ENCODE measurements at places on chromosomes 1 and 21.

GRCh38 chr1:170885551-170885950 is 49.8 kb upstream of the MROH9 start:
- no peak for DNase-seq

DNA sequence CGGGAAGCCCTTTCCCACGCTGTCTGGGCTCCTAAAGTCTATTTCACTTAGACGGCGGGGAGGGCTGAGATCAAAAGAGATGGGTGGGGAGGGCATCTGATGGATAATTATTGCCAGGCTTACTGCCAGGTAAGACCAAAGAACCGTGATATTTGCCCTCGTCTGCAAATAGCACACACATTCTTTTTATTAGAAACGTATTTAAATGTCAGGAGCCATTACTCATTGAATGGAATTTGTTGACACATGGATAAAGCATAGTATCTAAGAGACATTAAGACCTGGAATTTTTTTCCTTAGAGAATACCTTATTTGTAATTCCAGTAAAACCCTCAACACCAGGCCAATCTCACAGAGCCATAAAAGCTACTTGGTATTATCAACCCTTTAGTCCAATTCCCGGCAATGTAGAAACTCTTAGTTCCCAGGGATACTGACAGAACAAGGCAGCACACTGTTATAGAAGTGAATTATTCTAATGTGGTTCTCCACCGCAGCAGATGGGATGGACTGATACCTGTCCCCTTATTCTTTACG is 10.6 kb downstream of the URB1 start:
- no peak for DNase-seq

GRCh38 chr1:83619170-83619896 is 379.6 kb downstream of the TTLL7 start:
- DNase-seq: no peak

- no peak for DNase-seq
These were observed 121.1 kb upstream of the NGF start for GRCh38 chr1:115459161-115459560.

DNA sequence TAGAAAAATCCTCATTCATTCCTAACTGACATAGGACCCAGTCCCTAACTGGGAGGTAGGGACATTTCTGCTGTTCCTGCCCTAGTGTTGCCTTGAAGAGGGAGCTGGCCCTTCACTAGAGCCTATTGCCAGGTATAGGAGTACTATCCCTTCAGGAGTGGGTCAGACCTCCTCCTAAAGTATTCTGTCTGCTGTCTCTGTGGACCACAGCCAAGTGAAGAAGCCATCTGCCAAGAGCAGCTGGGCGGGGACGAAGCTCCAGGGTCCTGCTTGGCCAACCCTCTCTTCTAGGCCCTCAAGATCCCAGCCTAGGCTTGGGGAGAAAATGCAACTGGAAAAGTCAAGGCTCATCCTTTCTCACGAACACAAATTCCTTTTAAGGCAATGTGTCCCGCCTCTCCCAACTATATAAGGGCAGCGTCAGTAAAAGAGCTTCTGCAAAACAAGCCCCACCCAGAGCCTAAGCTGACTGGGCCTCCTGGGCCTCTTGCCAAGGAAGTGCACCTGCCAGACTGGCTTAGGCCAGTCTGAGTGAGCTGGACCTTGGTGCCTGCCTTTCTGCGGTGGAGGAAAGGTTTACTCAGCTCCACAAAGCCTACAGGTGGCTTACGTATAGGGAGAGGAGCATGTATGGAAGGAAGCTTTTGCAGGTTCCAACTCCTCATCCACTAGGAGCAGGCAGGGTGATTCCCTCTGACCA is 638 bp upstream of the TUFT1 start:
- DNase-seq: no peak

DNA sequence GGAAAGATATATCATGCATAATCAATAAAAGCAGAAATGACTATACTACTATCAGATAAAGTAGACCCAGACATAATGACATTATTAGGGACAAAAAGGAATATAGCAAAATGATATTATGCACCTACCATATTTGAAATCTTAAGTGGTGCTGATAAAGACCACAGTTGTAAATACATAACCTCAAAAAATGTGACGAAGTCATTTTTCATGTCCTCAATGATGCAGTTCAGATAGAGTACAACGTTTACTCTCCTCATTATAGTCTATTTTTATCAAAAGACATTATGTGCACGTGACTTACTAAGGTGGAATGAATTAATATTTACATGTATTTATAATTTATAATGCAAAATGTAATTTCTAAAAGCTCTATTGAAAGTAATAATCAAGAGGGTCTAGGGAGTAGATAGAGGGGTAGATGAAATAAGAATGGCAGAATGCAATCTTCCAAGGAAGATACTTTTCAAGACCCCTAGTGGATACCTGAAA is 61.7 kb upstream of the TNFSF4 start:
- no peak for DNase-seq

DNA sequence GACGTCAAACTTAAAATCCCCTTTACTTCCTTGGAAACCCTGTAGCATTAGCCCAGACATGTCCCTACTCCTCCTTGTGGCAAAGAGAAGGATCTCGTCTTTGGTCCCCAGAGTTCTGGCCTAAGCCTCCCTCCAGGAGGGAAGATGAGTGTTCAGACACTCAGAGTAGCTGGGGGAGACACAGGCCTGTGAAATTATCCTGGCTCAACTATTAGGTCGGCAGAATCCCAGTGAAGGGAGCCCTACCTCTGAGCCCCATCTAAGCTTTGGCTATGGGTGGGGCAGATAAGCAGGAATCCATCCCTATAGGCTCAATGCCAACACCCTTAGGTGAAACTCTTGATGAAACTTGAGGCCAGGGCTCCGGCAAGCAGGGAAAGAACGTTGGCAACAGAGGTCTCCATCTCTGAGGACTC is 1.7 kb upstream of the SFN start:
- no peak for DNase-seq

- no peak for DNase-seq
These were observed 1.1 kb downstream of the PRRX1 start for GRCh38 chr1:170664828-170665612.

DNA sequence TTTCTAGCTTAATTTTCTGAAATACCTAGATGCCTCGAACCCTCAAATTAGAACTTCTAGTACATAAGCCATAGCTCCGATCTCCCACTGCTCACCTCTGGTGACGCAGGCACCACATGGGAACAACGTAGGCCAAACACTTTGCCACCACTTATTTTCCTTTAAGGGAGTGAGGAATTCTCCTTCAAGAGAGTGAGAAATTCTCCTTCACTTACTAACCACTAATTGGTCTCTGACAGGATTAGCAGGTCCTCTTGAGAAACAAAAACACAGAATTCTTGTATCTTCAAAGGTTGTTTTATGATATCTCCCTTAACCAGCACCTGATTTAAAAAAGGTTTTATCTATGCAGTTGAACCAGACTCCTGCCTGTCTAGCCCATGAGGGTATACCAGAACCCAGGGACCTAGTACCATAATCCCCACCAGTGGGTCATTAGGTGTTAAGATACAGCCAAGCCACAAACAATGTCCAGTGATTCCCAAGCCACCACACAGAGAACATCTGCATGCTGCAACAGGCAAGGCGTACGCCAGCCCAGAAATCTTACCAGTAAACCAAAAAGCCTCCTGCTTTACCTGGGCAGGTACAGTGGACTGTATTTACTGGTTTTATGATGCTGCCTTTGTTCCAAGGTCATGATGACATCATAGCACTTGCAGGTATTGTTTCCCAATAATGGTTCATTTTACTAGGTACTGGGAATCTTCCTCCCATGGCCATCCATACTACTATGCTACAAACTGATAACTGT is 20.3 kb upstream of the CXADR start:
- no peak for DNase-seq

DNA sequence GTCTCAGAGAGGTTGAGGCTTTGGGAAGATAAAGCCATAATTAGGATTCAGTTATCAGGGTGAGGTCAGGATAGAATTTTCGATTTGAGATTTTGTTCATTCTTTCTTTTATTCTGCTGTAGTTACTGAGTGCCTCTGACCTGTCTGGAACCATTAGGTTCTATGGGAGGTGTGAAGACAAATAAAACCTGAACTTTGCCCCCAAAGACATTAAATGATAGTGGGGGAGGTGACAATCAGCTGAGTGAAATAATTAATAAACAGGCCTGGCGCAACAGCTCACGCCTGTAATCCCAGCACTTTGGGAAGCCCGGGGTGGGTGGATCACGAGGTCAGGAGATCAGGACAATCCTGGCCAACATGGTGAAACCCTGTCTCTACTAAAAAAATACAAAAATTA is 55.0 kb upstream of the SPATA6 start:
- DNase-seq: no peak

DNA sequence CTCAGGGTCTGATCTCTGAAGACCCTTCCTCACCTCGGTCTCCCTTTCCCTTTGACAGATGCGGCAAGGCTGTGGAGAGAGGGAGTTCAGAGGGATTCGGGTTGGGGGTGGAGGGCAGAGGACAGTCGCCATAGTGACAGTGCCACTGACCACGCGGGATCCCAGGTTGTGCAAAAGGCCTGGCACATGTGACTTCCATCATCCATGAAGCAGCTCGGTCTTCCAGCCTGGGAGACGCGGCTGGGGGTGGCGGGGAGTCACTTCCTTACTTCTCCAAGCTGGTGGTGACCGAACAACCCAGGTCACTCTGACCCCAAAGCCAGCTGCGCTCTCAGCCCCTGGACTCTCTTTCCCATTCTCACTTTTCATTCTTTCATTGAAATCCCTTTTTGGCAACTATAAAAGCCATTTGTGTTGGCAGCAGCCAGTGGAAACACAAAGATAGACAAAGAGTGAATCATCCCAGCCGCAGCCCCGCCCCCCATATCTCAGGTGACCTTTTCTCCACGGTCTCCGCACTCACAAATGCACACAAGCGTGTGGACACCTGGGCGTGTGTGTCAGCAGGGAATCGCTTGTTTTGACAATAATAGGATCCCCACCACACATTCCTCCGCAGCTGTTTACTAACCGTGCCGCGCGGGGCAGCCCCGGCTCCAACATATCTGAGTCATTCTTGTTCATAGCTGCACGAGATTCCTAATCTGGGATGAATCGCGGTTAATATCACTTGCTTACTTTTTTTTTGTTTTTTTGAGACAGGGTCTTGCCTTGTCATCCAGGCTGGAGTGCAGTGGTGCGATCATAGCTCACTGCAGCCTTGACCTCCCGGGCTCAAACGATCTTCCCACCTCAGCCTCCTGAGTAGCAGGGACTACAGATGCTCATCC is 68.3 kb downstream of the DHRS3 start:
- DNase-seq: no peak

DNA sequence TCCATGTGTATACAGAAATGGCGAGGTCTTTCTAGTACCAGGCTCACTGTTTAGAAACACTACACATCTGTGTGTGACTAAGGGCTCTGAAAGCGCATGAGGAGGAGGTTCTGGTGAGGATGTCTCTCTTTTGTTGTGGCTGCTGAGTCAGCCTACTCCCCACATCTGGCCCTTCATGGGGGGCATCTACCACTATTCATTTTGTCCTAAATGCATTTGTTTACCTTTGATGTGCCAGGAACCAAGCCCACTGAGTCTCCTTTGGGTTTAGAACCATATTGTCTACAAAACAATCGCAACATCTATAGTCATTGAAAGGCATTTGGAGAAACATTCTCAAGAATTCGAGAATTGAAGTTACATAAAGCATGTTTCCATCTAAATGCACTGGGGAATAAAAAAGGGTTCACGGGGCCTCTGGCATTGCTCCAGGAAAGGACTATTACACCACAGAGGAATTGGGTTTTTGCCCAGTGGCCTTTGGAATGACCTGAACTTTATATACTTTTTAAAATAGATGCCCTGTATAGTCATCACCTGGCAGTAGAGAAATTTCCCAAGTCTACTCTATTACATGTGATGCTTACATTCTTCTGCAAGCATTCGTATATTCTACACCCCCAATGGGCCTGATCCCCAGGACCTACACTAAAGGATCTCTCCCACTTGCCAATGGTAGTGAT is 35.1 kb upstream of the ADORA3 start:
- DNase-seq: no peak

DNA sequence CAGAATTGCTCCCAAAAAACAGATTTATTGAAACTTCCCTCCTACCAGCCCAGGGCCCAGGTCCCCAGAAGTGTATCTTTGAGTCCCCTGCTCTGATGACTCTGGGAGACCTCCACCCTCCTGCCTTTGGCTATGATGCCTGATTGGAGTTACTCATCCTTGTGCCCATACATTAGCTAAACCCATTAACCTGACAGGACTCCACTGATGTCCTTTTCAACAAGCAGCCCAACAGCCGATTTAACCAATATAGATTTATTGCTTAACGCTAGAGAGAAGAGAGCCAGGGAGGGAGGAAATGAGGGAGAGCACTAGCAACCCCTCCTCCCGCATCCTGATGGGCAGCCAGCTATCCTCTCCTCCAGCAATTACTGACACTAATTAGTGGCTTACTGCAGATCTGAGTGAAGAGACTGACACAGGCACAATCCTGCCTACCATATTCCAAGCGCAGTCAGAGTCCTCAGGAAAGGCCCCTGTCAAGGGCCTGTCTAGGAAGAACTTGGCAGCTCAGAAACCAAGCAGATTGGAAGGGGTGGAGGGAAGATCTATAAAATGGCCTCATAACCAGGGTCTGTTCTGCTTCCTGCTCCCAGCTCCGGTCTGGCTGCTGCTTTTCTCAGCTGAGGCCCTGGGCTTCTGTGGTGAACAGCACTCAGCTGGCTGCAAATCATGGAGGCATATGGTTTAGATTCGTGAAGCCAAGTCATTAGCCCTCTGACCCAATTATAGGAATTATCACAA is 484.5 kb upstream of the DAB1 start:
- no peak for DNase-seq

GRCh38 chr1:77412820-77413530 is 131.2 kb downstream of the AK5 start:
- no peak for DNase-seq

GRCh38 chr1:207115269-207115668 is 11.2 kb downstream of the C4BPA start:
- no peak for DNase-seq

DNA sequence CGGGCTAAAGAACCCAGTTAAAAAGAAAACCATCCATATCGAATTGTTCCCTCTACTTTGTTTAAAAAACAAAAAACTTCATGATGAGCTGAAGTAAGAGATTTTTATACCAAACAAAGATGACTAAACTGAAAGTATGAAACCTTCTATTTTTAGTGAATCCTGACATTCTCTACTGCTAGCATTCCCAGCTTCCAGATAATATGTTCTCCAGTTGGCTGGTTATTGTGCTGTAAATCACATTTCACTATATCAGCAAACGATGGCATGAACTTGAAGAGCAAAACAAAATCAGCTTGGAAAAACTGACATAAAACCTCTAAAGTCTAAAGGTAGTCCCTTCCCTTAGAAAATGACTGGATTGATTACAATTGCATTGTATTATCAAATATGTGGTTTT is 68.1 kb upstream of the APP start:
- no peak for DNase-seq

- no peak for DNase-seq
These were observed 720 bp upstream of the F3 start for GRCh38 chr1:94542088-94542870.

- no peak for DNase-seq
These were observed 926 bp upstream of the SH3D21 start for GRCh38 chr1:36304970-36305914.

Measured in T-helper 1 cell (primary cell).